Renal cortex interstitium (tissue), 15 donors: ENCODE measurements at places on chromosomes 2 and 18. TPM values are rescaled to one million over a fixed set of nuclear protein-coding genes. Genes with fewer than 3 reads are reported as not detected.

- DNase-seq: no peak
These were observed 220.0 kb upstream of the CYP26B1 start for GRCh38 chr2:72367530-72368225.

Gene MDH1B
- 16.2 TPM for polyA plus RNA-seq

Gene ATP6V1C2
- 4.8 TPM for polyA plus RNA-seq

DNA sequence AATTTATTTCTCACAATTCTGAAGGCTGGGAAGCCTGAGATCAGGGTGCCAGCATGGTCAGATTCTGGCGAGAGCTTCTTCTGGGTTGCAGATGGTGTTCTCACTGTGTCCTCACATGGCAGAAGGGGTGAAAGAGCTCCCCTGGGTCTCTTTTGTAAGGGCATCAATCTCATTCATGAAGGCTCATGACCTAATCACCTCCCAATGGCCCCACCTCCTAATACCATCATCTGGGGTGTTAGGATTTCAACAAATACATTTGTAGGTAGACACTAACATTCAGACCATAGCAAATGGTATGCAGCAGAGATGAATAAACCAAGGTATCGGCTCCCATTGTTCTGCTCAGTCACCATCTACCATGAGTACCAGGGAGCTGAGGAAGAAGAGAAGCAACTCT, 32.7 kb downstream of the YPEL5 start:
- no peak for DNase-seq
